DMS79 (cell line): ENCODE measurements at places on chromosomes 11 and 22.

DNA sequence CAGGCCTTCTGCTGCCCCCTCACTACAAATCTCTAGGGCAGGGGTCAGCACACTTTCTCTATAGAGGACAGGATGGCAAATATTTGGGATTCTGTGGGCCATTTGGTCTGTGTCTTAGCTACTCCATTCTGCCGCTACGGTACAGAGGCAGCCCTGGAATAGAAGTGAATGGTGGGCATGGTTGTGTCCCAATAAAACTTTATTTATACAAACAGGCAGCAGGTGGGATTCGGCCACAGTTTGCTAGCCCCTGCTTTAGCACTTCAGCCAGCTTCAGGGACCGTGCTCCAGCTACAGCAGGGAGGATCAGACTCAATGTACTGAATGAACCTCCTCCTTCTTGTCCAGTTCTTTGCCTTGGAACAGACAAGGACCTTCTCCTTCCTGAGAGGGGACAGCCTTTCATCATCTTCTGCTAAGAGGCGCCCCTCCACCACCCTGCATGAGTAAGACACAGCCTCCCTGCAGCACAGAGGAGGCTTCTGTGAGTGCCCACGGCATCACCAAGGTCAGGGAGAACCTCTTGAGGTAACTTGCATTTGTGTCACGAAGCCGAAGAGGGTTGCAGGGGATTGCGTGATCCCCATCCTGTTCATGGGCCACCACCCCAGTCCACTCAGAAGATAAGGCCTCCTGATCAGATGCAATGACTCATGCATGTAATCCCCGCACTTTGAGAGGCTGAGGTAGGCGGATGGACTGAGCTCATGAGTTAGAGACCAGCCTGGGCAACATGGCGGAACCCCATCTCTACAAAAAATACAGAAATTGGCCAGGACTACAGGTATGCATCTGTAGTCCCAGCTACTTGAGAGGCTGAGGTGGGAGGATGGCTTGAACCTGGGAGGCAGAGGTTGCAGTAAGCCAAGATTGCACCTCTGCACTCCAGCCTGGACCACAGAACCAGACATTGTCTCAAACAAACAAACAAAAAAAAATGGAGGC, 4.6 kb downstream of the C11orf24 start:
- DNase-seq, result no peak

GRCh38 chr22:46442217-46442853, 95.1 kb downstream of the CELSR1 start:
- DNase-seq, result no peak

- DNase-seq, result no peak
These were observed 189.5 kb downstream of the TBC1D22A start for GRCh38 chr22:46951973-46952372.

DNA sequence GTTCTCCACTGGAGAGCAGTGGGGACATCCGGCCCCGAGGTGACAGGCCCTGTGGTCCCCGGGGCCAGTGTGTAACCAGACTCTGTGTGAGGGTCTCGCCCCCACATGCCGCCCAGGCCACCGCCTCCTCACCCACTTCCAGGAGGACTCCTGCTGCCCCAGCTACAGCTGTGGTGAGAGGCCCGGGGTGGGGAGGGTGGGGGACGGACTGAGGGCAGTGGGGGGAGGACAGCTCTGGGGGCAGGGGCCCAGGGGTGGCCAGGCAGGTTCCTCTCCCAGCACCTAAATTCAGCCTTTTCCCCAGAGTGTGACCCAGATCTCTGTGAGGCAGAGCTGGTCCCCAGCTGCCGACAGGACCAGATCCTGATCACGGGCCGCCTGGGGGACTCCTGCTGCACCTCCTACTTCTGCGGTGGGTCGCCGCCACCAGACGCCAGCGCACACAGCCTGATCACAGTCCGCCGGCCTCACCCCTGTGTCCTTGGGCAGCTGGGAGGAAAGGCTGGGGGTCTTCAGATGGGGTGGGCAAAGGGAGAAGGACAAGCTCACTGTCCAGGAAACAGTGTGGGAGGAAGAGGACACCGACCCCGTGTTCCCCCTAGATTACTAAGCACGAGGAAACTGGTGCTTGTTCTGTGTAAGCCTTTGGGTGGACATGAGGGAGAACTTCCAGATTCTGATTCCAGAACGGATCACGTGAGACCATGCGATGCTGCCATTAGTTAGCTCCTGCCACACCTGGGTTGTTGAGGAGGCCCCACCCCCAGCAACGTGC, 84.4 kb upstream of the MYOD1 start:
- DNase-seq, result no peak

DNA sequence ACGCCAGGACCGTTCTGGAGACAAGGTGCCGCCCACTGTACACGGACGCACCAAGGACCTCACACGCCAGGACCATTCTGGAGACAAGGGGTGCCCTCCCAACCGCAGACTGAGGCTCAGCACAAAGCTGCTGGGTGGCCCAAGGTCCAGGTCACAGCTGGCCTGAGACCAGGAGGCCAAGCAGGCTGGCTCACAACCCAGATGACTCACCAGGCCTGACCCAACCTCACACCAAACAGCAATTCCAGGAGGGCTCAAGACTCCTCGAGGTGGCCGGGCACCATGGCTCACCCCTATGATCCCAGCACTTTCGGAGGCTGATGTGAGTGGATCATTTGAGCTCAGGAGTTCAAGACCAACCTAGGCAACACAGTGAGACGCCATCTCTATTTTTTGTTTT, 14.8 kb downstream of the BRD1 start:
- DNase-seq, result no peak

- DNase-seq, result no peak
These were observed 230.4 kb downstream of the BUD13 start for GRCh38 chr11:116542406-116542805.

DNA sequence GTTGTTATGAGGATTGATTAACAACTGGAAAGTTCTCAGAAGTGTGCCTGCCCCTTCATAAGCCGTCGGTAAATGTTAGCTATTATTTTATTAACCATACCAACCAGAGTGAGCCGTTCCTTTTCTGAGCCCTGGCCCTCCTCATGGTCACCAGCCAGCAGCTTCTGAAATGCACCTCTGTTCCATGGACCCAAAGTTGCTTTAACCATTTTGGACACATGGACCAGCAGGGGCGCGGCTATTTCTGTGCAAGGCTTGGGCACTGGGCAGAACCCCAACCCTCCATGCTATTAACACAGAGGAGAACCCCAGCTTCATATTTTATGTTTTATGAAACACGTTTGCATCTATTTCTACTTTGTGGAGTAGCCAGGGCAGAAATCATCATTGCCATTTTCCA, 18.6 kb upstream of the SCGB1A1 start:
- DNase-seq, result no peak

DNA sequence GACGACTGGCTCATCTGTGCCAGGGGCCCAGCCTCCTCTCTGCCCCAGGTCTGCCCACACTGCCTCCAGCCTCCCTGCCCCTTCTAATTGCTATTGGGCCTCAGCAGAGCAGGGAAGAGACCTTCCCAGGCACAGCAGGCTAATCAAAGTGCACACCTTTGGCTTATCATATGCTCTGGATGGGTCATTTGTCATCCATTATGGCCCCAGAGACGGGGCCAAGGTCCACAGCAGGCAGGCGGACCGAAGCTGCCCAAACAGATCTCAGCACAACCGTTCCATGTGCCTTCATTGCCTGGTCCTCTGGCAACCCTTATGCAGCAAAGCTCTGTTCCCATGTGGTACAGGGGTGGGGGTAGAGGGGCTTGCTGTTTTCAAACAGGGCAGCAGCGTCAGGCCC, 66.6 kb downstream of the TP53I11 start:
- DNase-seq, result no peak

DNA sequence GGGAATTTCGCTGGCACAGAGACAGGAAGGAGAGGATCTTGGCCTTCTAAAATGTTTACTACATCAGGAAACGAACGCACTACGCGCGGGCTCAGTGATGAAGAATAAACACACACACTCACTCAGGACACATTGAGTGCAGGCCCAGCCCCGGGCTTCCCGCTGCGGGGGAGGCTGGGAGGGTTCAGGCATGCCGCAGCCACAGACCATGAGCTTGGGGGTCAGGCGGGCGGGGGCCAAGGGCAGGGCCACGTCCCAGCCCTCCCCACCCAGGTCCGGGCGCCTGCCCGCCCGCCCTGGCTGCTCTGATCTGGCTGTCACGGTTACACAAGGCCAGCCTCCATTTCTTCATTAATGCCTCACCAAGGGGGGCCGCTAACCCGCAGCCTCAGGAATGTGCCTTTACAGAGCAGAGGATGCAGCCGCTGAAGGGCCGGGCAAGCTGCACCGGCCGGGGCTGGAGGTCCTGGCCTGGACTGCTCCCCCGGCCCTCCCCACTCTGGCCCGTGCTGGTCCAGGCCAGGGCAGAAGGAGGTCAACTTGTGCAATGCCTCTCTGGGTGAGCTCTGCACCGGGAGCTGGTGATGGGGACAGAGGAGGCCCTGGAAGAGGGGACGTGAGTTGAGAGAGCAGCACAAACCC, 41.7 kb downstream of the IGF2 start:
- no peak for DNase-seq

DNA sequence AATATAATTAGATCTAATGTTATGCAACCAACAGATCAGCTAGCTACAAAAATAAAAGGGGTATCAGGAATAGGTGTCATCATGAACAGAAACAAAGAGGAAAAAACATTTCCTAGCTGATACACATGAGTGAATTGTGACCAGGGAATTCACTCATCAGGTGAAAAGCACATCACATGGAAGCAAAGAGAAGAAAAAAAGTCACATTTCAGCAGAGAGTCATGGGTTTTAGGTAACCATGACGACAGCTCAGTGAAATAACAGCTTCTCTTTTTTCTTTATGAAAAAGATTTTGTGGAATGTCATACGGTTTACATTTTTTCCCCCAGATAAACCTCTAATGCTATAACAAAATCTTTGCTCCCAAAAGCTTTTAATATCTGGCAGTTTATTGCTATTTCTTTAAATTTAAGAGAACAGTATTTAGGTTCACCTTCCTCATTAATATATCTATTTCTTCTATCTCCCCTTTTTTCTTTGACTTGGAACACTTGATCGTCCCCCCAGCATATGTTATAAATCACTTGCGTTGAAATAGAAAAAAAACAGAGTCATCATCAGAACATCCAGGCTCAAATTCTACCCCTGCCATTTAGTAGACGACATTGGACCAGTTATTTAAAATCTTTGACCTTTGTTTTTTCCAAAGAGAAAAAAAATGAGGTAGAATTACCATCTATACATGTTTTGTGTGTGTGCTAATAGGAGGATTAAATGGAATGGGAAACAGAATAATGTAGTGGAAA, 5.3 kb downstream of the TYR start:
- no peak for DNase-seq

DNA sequence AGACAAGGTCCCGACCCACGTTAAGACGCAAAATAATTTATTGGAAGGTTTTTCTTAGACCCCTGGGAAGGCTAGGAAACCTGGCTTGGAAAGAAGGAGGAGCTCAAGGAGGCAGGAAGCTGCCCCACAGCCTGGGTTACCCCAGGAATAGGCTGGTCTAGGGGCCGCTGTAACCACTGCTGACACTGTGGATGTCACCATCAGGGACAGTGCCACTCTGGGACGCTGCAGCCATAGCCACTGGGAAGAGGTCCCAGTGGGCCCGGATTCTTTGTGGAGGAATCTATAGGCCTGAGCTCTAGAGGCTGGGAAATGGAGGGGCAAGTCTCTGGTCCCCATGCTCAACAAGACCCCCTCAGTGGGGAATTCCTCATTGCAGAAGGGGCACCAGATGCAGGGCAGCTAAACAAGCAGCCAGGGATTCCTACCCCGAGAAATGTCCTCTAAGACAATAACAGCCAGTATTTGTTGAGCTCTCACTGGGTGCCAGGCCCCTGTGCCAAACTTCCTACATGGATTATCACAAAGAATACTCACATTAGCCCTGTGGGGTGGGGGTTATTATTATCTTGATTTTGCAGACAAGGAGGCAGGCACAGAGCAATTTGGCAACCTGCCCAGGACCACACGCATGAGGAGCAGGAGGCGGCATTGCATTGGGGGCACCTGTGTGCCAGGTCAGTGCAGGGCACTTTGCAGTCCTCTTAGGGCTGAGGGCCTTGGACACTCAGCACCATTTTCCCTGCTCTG, 19.5 kb upstream of the CHKA start:
- peak; percentile 75 for DNase-seq

- no peak for DNase-seq
These were observed 1.7 kb downstream of the HPX start for GRCh38 chr11:6438979-6439571.

DNA sequence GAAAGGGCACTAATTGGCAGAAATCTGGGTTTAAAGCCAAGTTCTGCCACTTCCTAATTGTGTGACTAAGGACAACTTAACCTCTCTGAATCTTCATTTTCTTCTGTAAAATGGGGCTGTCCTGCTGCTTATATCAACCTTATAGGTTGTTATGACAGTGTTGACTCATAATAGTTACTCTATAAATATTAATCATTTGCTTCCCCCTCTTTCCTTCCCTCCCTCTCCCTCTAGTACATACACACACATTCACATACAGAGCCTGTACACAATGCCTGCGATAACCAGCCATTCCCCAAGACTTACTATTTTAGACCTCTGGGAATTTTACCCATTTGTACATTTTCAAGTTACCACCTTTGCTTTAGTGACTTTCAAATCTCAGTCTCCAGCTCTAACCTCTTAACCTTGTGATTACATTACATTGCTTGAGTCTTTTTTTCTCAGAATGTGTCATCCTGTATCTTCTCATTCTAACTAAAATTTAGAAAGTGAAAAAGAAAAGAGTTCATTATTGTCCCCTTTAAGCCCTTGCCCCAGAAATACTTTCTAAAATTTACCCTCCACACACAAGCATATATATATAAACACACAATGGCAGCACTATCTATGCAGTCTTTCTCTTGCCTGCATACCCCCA, 31.9 kb downstream of the GDPD4 start:
- no peak for DNase-seq

DNA sequence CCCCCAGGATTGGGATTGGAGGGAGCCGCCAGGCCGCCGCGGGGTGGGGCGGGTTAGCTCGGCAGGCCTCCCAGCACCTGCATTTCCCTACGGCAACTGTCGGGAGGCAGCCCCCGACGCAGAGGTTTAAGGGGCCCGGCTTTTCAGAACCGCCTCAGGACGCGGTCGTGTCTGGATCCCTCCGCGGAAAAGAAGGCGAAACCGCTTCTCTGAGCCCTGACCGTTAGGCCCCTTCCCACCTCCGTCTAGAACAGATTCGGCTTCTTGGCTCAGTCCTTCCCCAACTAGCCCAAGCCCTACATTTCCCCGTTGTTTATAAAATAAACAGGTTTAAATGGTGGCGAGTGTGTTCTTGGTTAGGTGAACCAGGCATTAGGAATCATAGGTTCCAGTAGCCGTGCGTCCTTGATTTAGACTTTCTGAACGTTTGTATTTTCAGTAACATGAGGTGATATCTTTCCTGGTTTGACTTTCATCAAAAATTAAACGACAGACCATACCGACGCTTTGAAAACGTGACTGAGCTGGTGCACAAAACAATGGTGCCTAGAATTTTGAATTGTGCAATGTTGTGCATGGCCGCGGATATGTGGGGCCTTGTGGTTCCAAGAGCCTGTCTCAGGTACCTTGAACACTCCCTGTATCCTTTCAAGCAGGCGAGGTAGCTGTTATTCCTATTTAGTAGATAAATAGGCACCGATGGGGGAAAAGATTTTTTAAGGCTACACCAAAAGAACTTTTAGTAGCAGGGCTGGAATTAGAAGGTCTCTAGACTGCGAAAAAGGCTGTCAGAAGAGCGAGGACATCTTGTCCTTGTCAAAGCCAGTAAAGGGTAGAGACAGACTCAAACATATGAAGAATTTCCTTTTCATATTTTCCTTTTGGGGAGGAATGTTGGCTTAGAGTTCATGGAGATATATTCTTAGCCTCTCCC, 1.2 kb upstream of the HSPA8 start:
- DNase-seq, result peak; percentile 84
